ENCODE measurements at places on chromosomes 1 and 21.

DNA sequence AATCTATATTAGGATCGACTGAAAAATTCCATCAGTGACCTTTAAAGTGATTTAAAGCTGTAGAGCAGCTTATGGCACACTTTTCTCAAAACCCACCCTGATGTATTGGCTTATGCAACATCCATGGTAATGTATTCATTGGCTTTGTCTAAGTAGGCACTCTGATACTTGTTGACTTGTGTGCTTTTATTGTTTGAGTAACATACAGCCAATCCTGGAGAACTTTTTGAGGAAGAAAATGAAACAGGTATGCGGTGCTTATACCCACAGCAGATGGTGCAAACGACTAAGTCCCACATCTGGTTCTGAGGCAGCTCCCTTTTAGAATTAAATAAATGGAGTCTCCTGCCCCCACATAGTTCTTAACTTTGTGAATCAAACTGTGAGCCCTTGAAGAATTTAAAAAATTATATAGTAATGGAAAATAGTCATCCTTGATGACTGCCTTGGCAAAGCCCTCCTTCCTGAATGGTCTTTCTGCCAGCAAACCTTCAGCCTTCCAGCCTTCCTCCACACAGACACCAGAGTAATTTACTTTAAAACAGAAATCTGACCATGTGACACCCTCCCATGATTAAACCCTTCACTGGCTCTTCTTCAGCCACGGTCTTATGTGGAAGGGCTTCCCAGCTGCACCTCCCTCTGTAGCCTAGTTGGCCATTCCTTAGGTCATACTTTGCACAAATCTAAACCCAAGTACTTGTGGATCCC lies 116.0 kb downstream of the BCAR3 start:
- no peak for DNase-seq

DNA sequence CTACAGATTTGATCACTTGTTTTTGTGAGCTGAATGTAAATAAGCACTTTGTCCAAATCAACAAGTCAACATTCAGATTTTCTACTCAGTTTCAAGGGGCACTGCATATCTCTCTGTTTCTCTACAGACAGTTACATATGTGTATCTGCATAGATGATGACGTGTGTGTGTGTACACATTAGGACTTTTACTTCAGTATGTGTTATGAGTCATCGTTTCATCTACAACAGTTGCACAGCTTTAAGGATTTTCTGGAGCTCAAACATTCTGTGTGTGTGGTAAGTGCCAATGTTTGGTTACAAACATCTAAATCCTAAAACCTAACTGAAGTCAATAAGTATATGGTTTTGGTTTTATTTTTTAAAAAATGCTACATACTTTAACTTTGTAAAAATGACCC lies 494.5 kb upstream of the PBX1 start:
- no peak for DNase-seq

DNA sequence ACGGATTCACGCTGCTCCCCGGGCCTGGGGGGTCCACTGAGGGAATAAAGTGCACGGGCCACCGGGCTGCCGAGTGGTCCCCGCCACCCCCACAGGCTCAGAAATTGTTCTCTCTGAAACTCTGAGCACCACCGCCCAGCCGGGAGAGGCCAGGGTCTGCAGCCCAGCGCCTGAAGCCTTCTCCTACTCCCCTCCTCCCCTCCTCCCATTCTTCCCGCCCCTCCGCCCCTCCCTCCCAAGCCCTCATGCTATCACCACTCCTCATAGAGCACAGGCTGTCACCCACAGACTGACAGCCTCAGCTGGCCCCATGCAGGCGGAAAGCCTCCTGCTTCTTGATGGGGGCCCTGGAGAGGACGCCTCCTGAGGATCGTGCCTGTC lies 707 bp upstream of the GPR153 start:
- DNase-seq = no peak

- DNase-seq = no peak
Observed at GRCh38 chr1:41093826-41094225, 72.3 kb upstream of the SLFNL1 start.

DNA sequence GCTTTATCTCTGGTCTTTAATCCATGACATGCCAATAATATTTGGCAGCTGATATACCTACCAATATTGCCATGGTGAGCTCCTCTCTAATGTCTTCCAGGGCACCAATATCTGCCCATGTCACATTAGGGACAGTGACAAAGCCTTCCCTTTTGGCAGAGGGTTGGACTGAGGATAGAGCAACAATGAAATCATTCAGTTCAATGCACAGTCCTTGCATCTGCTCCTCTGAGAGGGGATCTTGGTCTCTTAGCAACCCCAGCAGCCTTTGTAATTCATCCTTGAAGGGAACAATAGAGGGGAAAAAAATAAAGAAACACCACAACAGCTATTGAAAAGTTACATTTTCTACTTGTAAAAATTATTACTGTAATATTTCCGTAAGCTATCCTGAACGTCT lies 42.3 kb downstream of the NVL start:
- DNase-seq = no peak

- DNase-seq = no peak
Observed at GRCh38 chr1:240947438-240948224, 335.7 kb upstream of the GREM2 start.

- DNase-seq = no peak
Observed at GRCh38 chr1:59379371-59379728, 82.5 kb downstream of the FGGY start.
